ENCODE measurements at places on chromosomes 1 and 21.

GRCh38 chr1:248599396-248599795, 1.9 kb upstream of the OR2T10 start:
- no peak for DNase-seq

DNA sequence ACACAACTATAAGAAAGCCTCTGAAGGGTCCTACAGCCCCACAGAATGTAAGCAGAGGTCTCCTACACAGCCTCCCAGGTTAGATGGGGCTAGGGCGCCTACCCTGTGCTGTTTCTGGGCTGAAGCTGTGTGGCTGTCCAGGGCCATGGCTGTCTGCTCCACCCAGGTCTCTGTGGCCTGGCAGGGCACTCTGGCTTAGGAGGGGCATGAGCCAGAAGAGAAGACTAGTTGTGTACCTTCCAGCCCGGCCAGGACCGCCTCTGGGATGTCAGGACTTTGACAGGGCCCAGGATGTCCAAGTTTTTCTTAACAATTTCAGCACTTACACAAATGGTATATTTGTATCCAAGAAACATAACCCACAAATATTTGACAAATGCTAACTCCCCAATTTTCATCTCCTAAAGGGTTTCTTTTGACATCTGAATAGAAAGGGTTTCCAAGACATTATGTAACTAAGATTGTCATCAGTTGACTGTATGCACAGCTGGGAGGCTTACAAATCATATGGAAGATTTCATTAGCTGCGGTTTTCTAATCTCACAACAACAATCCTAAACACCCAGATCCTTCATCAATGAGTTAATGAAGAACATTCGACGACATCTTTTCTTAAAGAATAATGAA, 80.5 kb downstream of the HSF2BP start:
- DNase-seq = peak; percentile 23

GRCh38 chr1:100036718-100037655, 67.2 kb downstream of the SLC35A3 start:
- peak; percentile 32 for DNase-seq

- DNase-seq = peak; percentile 26
These were observed 171.5 kb downstream of the ADSS2 start for GRCh38 chr1:244280201-244280600.

DNA sequence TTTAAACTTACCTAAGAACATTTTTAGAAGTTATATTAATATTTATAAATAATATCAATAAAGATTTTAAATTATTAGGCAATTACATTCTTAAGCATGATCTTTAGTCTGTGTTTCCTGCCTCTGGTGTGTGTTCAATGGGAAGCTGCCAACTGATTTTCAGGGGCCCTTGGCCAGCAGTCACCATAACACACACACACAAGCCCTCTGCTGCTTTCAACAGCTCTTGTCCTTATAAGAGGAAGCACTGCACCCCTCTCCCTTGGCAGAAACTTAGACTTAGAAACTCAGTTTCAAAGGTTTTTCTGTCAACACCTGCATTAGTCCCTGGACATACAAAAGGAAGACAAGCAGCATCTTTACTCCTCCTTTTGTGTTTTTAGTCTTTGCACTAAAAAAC, 81.4 kb downstream of the VAV3 start:
- no peak for DNase-seq

GRCh38 chr1:200365897-200366426, 43.9 kb downstream of the ZNF281 start:
- DNase-seq = no peak
